ENCODE measurements at places on chromosomes 1 and 21. TPM values are rescaled to one million over a fixed set of nuclear protein-coding genes. Genes with fewer than 3 reads are reported as not detected.

Gene STXBP3
- 53.1 TPM for total RNA-seq

Gene SPRR4
- total RNA-seq, result not detected

Gene ST6GALNAC3
- 0.28 TPM for total RNA-seq

Gene C1orf141
- not detected for total RNA-seq

Gene DCLRE1B
- 22.0 TPM for total RNA-seq

Gene NMNAT2
- total RNA-seq, result not detected

Gene SLAMF9
- not detected for total RNA-seq

Gene GJC2
- 2.1 TPM for total RNA-seq

Gene TCP10L
- 1.3 TPM for total RNA-seq

- DNase-seq, result no peak
Observed at GRCh38 chr1:234617986-234618736, 8.2 kb upstream of the IRF2BP2 start.

GRCh38 chr1:214615871-214616270 is 12.9 kb downstream of the CENPF start:
- DNase-seq, result no peak

DNA sequence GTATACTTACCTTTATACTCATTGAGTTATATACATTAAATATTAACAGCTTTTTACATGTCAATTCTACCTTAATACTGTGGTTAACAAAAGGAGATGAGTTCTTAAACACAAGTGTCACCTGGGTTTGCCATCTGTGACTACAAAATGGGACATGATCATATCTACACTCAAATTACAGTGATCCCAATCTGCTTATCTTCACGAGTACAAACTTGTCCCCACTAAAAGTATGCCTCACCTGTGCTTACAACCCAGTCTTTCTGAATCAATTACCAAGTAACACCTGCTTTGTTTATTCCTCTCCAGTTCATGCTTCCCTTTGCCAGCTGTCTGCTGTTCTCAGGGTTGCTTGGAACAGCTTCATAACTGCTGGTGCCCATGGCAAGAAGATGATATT is 8.8 kb downstream of the CD1E start:
- DNase-seq, result no peak

- DNase-seq, result no peak
Observed at GRCh38 chr1:177632923-177633615, 336.8 kb downstream of the SEC16B start.

DNA sequence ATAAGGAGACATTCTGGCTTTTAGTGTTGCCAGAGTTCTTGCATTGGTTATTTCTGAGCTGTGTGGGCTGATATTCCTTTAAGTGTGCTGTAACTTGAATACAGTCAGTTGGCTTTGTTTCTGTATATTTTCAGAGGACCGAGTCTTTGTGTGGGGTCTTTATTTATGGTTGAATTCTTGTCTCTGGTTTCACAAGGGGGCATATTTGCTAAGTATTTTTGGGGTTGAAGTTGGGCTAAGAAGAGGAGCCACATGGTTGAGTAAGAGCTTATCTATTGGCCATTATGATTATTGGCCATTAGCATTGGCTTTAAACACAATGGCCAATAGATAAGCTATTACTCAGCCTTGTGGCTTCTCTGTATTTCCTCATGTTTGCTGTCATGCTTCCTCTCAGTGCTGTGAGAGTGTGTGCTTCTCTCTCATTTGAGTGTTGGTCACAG is 26.3 kb upstream of the PTGFR start:
- no peak for DNase-seq

DNA sequence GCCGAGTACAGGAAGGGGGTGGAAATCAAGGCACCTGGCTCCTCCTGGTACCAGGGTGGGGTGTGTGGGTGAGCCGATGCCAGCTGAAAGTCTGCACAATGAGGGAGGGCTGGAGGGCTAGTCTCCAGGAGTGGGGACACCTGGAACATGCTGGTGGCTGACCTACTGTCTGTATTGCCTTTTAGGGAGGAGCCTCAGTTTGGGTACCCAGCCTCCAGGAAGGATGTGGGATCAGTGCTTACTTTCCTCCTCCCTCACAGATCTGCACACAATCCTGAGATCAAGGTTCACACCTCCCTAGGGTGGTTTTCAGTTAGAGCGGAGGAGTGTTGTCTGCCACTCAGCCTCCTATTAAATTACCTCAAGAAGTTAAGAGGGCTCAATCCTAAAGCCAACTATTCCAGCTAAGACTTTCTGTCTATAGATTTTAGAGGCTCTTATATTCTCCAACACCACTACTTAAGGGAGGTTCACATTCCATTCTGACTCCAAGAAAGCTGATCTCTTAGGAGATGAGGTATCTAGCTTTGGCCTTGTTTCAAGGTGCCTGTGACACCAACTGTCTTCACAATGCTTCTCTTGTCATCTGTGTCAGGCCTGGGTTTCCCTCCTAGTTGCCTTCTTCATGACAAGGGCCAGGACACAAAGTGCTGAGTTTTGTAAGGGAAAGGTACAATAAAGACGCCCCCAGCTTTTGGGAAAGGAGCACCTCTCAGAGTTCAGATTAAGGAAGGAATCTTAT is 15.7 kb downstream of the SSR2 start:
- DNase-seq, result no peak

DNA sequence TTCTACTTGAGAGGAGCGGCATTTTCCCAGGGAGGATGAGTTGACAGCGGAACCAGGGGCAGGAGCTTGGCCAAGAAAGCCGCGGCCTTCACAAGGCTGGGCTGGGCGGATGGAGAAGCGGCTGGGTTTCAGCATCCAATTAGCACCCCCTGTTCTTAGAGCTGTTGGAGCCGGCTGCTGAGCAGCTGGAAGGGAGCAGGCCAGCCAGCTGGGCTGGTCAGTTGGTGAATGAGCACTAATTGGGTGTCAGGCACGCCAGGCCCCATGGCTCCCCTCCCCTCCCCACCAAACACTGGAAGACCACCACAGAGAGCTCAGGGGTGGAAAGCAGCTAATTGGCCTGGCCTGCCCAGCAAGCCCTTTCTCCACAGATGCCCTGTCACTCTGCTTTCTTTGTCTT is 245.6 kb downstream of the RRAGC start:
- no peak for DNase-seq

GRCh38 chr1:48333316-48333715 is 110.8 kb downstream of the SLC5A9 start:
- DNase-seq, result no peak

DNA sequence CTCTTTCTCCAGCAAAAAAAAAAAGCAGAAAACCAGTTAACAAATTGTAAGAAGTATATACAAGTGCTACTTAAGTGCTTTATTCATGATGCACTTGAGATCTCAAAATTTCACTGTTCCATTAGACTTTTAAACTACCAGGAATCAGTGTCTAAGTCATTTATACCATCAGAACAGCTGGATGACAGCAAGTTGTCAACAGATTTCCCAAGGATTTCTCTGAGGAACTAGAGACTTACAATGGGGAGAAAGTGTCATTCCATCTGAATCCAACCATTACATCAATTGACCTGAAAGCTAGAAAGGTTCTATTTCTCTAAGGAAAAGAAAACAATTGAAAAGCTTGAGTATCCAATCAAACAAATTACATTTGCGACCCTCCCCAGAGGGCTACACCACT is 43.8 kb downstream of the USH2A start:
- no peak for DNase-seq

DNA sequence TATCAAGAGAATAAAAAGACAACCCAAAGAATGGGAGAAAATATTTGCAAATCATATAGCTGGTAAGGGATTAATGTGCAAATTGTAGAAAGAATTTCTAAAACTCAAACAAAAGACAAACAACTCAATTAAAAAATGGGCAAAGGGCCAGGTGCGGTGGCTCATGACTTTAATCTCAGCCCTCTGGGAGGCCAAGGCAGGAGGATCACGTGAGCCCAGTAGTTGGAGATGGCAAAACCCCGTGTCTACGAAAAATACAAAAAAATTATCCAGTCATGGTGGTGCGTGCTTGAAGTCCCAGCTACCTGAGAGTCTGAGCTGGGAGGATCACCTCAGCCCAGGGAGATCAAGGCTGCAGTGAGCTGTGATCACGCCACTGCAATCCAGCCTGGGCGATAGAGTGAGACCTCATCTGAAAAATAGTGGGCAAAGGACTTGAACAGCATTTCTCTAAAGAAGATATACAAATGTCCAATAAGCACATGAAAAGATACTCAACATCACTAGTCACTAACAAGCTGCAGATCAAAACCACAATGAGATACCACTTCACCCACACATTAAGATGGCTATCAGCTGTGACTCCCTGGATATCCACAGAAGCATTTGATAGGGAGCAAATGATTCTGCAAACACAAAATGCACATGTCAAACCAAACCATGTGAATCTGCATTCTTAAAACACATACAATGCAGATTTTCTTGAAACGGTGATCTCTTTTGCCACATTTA is 20.9 kb downstream of the SLC30A1 start:
- no peak for DNase-seq

DNA sequence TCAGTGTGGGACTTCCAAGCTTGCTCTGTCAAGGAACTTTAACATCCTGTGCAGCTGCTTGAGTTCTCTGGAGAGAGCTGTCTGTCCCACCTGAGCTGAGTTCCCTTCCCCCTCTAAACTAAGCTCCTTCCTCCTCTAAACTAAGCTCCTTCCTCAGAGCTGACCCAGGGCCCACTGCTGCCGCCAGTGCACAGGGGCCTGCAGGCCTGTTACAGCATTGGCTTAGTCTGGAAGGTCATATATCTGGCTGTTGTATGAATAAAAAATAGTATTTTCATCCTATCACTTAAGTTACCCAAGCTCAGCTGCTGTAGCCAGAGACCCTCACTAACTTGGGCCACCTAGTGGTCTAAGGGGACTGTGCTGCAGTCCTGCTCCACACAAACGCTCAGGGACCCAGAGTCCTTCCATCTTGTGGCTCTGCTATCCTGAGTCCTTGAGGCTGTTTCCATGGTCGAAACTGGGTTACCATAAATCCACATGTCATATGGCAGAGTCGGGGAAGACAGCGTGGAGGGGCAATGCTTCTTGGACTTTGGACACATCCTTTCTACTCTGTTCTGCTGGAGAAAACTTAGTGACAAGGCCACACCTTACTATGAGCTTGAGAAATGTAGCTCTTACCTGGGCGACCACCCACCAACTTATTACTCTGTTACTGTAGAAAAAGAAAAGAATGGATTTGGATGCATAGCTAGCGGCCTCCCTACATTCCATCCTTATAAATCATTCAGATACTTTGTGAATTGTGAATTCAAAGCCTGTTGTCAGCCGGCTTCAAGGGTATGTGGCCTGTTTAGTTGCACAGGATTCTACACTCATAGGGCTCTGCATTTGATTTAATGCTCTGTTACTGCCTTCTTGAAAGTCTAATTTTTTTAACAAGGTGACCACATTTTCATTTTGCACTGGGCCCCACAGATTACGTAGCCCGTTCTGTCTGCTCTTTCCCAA is 71.4 kb upstream of the GCLM start:
- DNase-seq, result no peak

All from natural killer cell treated with Interleukin-12 subunit alpha and Interleukin-12 subunit beta and Interleukin-15 and Interleukin-18, amount 100 ng/mL, for 72 hours (primary cell).